ENCODE measurements at places on chromosomes 3 and 15.

DNA sequence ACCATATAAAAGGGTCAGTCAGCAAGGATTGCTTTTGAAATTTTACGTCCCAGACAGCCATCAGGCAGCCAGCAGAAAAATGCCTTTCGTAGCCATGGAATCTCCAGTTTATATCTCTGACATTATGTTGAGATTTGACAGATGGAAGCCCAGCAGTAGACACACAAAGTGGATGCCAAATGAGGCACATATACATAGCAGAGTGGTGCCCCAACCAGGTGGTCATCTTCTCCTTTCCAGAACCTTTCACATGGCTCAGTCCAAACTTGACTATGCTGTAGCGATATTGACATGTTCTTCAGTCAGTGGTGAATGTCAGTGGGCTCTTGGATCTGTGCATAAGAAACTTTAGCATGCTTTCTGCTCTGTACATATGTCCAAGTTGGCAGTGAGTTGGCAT, 123.3 kb upstream of the GBE1 start:
- DNase-seq, result no peak

- no peak for DNase-seq
Measured at GRCh38 chr3:46221391-46221790, 13.3 kb upstream of the CCR1 start.

GRCh38 chr3:41089566-41089965, 109.7 kb upstream of the CTNNB1 start:
- no peak for DNase-seq

DNA sequence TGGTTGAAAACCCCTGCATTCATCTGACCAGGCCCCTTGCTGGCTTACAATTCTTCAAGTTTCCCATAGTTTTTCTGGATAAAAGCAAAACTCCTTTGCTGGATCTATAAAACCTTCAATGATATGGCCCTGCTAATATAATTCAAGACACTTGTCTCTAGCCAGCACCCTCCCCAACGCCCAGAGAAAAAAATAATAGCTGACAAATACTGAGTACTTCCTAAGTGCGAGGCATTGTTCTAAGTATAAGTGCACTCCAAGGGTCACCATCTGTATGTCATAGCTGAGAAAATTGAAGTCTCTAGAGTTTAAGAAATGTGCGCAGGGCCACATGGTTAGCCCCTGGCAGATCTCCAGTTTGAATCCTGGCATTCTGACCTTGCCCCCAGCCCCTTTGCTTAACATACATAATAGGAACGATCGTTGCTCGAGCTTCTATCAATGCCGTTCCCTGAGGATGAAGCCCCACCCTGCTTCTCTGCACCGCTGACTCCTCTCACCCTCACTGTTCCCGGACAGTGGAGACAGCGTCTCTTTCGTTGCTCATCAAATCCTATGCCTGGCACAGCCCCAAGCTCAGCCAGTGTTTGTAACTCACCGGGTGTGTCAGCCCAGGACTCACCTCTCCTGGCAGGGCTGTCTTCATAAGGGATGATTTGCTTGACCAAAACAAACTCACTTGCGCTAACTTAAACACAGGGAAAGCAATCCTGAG, 377.1 kb upstream of the PROK2 start:
- DNase-seq, result no peak

GRCh38 chr3:184688251-184688881, 23.5 kb downstream of the MAGEF1 start:
- DNase-seq, result no peak

DNA sequence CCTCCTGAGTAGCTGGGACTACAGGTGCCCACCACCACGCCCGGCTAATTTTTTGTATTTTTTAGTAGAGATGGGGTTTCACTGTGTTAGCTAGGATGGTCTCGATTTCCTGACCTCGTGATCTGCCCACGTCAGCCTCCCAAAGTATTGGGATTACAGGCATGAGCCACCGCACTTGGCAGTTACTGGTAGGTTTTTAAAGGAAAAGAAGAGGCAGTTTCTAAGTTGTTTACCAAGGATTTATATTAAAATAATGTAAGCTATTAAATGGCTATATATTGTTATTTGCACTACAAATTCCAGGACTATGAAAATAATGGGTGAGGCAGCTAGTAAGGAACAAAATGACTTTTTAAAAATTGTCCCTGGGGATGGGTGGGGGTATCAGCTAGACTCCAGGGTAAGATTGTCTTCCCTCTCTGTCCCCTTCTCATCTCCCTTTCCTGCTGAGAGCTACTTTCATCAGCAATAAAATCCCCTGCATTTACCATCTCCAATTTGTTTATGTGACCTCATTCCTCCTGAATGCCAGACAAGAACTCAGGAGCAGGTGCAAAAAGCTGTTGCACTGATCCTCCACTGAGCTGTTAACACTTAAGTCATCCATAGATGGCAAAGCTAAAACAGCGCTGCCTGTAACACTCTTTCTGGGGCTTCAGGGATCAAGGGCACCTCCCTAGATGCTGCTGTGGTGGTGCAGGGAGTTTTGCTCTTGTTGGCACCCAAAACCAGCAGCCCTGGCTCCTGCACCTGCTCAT, 165.2 kb downstream of the ZPLD1 start:
- DNase-seq, result no peak

DNA sequence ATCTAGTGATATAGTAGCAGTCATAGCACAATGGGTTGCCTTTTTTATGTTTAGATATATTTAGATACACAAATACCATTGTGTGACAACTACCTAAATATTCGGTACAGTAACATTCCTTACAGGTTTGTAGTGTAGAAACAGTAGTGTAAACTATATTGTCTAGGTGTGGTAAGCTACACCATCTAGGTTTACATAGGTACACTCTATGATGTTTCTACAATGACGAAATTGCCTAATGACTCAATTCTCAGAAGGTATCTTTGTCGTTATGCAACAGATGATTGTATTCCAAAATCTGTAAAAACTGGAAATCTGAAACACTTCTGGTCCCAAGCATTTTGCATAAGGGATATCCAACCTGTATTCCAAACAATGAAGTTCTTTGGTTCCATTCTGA, 24.3 kb downstream of the PLOD2 start:
- no peak for DNase-seq

DNA sequence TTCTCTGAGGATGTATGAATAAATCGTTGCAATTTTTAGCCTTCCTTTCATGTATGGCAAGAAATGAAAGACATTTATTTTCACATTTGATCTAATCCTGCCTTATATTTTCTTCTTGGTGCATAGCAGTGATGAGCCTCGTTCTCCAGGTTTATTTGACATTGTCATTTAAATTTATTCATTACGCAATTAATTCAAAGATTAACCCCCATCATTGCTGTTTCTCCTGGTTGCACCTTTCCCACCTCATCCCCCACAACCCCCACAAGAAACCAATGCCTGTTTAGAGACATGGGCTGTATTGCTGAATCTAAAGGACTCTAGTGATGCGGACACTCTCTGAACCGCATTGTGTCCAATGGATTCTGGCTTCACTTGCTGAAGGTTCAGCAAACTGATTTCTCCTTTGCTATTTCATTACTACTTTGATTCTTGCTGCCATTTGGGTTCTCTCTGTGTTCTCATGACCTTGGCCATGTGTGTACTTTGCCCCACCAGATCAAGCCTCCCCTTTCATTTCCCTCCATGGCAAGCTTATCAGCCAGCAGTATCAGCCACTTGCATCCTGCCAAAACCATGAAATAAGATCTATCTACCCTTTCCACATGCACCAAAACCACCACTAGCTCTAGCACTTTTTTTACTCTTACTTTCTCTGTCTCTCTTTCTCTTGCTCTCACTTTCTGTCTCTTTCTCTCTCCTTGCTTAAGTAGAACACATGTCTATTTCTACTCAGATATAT, 382.7 kb downstream of the GBE1 start:
- DNase-seq, result no peak

GRCh38 chr3:9769012-9769411, 735 bp downstream of the CAMK1 start:
- DNase-seq, result no peak

- DNase-seq, result no peak
Measured at GRCh38 chr15:84006421-84006820, 229.2 kb upstream of the GOLGA6L4 start.

- DNase-seq, result no peak
Measured at GRCh38 chr15:41798607-41799487, 24.6 kb downstream of the MAPKBP1 start.

- DNase-seq, result no peak
Measured at GRCh38 chr3:160709477-160710182, 32.7 kb downstream of the ARL14 start.

DNA sequence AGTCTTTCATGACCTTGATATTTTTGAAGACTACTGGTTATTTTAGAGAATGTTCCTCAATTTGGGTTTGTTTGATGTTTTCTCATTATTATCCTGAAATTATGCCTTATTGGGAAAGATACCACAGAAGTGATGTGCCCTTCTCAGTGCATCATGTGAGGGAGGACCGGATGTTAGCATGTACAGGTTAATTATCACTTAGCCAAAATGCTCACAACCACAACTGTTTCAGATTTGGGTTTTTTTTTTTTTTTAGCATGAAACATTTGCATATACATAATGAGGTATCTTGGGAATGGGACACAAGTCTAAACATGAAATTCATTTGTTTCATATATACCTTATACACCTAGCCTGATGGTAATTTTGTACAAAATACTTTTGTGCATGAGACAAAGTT, 59.8 kb downstream of the PIK3R4 start:
- DNase-seq, result no peak

Measured in T-helper 9 cell (primary cell).